ENCODE measurements at places on chromosomes 2 and 18.

GRCh38 chr2:234497594-234498235, 834 bp upstream of the ARL4C start:
- no peak for DNase-seq

DNA sequence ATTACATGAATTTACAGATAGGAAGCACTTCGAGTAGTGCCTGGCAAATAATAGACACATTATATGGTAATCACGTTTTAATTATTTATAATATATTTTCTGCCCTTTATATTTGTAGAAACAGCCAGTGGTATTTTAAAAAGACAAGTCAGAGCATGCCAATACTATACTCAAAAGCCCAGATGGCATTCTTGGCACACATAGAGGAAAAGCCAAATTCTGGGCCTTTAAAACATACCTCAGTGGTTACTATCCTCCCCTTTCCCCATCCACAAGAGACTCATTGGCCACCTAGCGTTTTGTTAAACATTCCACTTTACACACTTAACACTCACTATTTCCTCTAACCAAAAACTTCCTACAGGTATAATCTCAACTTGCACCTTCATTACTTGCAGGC, 63.3 kb upstream of the ZNF804A start:
- DNase-seq = no peak

DNA sequence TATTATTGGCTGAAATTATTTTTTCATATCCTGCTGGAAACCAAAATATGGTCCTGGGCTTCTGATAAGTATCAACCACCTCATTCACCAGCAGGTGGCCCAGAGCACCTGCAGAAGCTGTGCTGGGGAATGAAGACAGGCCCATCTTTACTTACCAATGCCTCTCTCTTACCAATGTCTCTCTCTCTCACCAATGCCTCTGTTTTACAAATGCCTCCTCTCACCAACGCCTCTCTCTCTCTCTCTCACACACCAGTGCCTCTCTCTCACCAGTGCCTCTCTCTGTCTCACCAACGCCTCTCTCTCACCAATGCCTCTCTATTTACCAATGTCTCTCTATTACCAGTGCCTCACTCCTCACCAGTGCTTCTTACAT, 2.3 kb upstream of the MAL start:
- DNase-seq = peak; percentile 20

- no peak for DNase-seq
These were observed 2.0 kb upstream of the ANKRD62 start for GRCh38 chr18:12091538-12092141.

DNA sequence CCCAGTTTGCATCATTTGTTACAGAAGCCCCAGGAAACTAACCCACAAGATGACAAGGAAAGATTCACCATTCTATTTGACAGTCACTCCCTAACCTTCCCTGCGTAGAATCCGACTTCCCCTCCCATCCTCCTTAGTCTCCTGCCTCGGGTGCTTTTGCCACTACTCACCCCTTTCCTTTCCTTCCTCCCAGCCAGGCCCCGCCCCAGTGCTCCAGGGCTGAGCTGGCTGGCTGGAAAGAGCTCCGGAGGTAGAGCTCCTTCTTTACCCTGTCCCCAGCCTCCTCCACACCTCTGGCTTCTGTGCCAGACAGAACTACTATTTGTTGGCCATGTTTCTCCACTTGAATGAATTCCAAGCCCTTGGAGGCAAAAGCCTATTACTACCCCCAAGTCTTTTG, 317.6 kb upstream of the NCKAP5 start:
- no peak for DNase-seq

GRCh38 chr2:126860385-126860784, 38.3 kb upstream of the TEX51 start:
- no peak for DNase-seq

DNA sequence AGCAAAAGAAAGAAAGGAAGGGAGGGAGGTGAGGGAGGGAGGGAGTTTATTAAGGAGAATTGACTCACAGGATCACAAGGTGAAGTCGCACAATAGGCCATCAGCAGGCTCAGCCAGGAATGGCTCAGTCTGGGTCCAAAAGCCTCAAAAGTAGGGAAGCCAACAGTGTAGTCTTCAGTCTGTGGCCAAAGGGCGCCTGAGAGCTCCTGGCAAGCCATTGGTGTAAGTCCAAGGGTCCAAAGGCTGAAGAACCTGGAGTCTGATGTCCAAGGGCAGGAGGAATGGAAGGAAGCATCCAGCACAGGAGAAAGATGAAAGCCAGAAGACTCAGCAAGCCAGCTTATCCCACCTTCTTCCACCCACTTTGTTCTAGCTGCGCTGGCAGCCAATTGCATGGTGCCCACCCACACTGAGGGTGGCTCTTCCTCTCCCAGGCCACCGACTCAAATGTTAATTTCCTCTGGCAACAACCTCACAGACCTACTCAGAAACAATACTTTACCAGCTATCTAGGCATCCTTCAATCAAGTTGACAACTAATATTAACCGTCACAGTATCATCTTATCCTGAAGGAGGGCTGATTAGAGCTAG, 5.8 kb upstream of the ACAA2 start:
- DNase-seq = no peak

DNA sequence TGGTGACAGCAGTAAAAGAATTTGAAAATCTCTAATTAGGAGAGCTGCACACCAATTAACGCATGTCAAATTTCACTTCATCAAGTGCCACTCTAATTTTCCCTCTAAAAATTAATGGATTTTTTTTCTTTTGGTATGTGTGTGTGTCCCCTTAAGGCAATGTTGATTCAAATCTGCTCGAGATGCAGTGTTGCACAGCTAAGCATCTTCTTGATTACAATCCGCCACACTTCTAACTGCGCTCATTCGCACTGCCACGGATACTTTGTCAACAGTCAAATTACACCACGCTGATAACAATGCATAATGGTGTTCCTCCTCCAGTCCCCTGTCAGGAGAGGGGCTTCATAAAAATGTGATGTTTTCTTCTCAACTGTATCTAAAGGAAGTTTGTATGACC, 261.4 kb downstream of the MEIS1 start:
- DNase-seq = no peak

DNA sequence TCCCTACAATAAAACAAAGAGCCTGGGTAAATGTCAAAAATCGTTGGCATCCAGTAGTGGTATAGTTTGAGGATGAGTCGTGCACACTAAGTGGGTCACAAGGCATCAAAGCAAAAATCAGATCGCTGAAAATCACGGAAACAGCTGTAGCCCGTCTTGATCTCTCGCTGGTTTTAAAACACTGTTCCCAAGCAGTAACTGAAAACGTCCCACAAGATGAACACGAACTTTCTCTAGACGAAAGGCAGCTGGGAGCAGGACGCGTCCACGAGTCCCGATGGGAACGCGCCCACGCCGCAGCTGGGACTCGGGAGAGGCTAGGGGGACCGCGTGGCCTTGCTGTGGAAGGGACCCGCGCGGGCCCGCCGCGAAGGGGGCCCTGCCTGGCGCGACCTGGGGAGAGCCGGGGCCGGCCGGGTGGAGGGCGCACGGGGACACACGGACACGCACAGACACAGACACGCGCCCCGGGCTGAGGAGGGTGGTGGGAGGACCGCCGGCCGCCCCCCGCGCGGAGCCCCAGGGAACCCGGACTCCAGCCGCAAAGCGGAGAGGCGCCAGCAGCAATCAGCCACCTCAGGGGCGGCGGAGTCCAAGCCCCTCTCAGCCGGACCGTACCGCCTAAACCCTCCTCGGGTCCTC, 651 bp downstream of the STK17B start:
- no peak for DNase-seq

GRCh38 chr2:37718515-37719161, 47.2 kb upstream of the CDC42EP3 start:
- no peak for DNase-seq

- no peak for DNase-seq
These were observed 109.8 kb downstream of the PARD3B start for GRCh38 chr2:204655101-204655500.

DNA sequence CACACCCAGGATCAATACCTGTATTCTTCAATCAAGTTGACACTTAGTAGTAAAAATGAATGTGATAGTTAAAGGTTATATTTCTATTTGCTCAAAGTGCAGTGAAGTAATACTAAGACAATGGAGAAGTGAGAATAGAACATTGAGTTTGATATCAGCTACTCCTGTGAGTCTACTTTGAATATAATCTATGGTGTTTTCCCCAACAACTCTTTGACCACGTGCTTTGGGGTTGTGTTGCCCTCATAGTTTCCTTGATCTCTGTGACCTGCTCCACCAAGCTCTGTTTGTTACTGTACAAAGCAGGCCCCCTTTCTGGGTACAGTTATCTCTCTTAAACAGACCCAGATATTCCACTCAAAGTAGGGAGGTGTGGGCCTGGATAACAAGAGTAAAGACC, 222.9 kb downstream of the GALR1 start:
- DNase-seq = no peak

- peak; percentile 3 for DNase-seq
These were observed 44.3 kb downstream of the ZNF236 start for GRCh38 chr18:76866666-76867065.

GRCh38 chr2:44181648-44182047, 13.0 kb downstream of the PPM1B start:
- no peak for DNase-seq

GRCh38 chr2:210551001-210551400, 5.4 kb upstream of the CPS1 start:
- no peak for DNase-seq

DNA sequence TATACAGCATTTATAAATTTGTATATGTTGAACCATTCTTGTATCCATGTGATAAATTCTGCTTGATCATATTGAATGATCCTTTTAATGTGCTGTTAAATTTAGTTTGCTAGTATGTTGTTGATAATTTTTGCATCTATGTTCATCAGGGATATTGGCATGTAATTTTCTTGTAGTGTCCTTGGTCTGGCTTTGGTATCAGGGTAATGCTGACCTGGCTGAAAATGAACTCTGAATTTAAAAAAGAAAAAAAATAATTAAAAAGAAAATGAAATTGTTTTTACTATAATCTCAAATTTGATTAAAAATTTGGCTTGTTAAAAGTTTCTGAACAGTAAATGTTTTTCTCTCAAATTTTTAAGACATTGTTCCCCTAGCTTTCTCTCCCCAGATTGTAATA, 46.3 kb downstream of the RAD51AP2 start:
- DNase-seq = no peak

Data from C1 segment of cervical spinal cord (tissue), 14 donors.